Eye (tissue), 1 donor: ENCODE measurements at places on chromosomes 4 and X.

- DNase-seq, result peak; percentile 82
Observed at GRCh38 chr4:52037689-52038102, 403 bp downstream of the SGCB start.

DNA sequence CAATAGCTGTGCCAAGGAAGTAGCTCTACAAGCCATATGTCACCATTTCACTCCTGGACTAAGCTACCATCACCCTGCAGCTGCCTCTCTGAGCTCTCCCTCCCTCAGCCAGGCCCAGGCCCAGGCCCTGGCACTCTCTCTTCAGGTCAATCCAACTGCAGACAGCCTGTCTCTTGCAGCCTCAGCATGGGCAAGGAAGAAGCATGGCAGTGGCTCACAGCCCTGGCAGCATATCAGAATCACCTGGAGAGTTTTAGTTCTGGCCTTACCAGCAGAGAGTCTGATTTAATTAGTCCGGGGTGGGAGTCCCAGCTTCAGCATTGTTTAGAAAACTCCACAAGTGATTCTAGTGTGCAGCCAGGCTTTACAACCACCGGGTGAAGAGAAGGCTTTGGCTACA, 31.5 kb downstream of the NALF2 start:
- DNase-seq, result no peak

DNA sequence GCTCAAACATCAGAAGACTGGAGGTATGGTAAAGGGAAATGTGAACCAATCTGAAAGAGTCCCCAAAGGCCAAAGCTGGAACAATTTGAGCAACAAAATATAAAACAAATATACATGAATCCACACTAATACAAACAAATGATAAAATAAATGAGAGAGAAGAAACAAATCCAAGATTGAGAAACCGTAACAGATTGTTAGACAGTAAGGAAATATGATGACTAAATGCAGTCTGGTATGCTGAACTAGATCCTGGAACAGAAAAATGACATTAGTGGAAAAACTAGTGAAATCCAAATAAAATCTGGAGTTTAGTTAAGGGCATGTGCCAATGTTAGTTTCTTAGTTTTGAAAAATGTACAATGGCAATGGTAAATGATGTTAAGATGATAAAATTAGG, 15.9 kb downstream of the PPA2 start:
- DNase-seq, result no peak

DNA sequence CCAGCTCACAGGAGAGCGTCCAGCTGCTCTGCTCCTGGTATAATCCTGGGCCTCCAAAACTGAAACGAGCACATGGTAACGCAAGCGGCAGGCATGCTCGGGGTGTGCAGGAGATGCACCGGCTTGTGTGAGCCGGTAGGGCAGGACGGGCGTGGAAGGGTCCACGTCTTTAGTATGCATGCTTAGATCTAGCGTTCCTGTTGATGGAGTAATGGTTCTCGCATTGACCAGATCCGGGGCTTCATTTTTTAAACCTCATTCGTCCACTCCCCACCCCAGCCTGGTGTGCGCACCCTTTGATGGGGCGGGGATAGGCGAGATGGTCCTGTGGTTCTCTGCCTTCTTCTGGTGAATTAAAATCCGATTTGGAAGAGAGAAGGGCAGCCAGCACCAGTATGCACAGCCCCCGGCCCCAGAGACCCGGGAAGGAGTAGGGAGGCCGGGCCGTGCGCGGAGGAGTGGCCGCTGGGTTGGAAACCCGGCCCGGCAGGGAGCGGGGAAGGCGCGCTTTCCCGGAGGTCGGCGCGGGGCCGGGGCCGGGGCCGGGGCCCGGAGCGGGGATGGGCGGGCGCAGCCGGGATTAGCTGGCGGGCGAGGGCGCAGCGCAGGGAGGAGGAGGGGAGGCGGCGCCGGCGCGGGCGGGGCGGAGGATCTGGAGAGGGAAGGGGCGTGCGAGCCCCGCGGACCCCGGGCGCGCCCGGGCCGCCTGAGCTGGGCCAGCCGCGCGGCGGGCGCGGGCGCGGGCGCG, 39.9 kb downstream of the FAM149A start:
- DNase-seq, result peak; percentile 92

DNA sequence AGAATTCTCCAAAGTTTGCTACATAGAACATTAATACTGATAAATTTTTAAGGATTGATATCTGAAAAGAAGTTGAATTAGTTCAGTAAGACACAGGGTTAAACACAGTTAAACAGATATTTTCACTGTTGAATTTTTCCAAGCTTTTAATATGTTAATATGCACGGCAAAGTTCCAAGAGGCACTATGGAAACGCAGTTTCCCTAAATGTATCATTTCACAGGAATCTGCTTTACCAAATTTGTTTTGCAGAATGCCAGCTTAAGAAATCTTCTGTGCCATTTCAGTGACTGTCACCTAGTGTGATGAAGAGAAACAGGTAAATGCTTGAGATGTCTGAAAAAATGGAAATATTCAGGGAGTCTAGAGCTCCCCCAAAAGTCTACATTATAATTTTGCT, 395.9 kb upstream of the GRIA3 start:
- DNase-seq, result no peak

GRCh38 chr4:147820975-147821374, 89.1 kb downstream of the ARHGAP10 start:
- no peak for DNase-seq

- DNase-seq, result peak; percentile 37
Observed at GRCh38 chr4:124028182-124028581, 631.6 kb downstream of the SPRY1 start.

GRCh38 chr4:116499-116898, 7.8 kb upstream of the ZNF718 start:
- no peak for DNase-seq
